Breast epithelium (tissue), 4 donors: ENCODE measurements at places on chromosomes 6 and 20. TPM values are rescaled to one million over a fixed set of nuclear protein-coding genes. Genes with fewer than 3 reads are reported as not detected.

DNA sequence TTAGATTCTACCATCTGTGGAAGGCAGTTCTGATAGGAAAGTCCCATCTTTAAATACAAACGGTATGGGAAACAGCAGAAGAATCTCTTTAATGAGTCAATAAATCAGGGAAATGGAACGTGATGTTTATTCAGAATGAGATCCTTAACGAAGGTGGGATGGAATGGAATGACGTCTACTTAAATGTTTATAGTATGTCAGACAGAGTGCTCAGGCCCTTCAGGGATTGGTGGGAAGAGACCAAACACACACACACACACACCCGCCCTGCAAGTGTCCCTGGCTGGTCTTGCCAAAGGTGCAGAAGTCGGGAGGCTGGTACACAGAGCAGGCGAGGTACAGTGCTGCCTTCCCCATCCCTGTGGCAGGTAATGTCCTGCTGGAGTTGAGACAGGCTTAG is 164.0 kb downstream of the FARS2 start:
- DNase-seq, result no peak

GRCh38 chr6:22059126-22059525 is 237.7 kb downstream of the PRL start:
- no peak for DNase-seq

Gene NCOA3
- total RNA-seq, result 40.6 TPM

DNA sequence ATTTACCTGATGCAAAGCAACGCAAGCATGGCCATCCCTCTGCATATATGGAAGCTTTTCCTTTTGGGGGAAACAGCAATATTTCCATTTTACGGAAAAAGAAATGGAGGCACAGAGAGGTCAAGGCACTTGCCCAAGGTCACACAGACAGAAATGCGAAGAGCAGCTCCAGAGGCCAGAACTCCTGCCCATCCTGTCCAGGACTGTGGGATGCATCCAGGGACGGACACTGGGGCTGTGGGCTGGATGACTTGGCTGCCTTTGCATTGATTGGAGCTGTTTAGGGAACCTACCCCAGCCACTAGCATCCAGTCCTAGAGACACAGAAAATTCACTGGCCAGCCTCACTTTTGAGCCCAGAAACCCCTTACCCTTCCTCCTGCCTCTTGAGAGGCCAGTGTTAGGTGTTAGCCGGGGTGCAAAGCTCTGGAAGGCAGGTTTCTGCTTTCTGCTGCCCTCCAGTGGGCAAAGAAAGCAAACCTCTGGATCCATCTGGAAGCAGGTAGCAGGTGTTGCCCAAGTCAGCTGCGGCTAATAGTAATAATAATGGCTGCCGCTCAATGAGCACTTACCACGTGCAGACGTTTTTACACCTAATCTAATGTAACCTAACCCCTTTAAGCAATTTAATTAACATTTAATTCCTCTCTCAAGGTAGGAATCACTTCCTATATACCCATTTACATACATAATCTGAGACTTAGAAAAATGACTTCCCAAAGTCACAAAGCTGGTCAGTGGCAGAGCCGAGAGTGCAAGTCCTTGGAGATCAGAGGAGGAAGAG is 31.7 kb upstream of the CCN5 start:
- DNase-seq, result no peak

Gene WASF1
- total RNA-seq, result 12.3 TPM

- DNase-seq, result no peak
These were observed 168.4 kb upstream of the UST start for GRCh38 chr6:148578489-148578814.

Gene LY6G6F
- total RNA-seq, result not detected

DNA sequence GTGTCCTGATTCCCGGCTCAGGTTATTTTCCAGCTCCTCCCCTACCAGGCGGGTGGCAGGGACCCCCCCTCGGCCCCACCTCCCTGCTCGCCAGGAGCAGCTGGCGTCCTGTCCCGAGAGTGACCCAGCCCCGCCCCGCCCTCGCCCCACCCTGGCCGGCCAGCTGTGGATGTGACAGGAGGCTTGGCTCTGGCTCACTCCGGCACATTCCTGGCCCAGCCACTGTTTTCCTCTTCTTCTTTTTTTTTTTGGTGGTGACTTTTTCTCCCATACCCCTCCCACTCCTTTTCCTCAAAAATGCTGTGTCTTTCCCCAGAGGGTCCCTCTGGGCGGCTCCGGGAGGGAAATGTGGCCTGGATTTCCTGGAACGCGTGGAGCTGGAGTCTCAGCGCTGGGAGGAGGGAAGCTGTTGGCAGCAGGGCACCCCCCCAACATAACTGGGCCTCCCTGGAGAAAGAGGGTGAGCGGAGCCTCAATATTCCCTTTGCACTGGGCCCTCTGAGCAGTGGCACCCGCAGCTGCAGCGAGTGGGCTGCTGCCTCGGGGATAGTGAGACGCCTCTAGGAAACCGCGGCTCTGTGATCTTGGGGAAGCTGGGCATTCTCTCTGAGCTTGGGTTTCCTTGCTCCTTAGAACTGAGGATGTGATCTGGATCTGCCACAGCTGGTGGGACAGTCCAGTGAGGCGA is 28.3 kb upstream of the CSNK2A1 start:
- peak; percentile 55 for DNase-seq

Gene RSPO4
- not detected for total RNA-seq

- DNase-seq, result no peak
These were observed 68.8 kb downstream of the LAMP5 start for GRCh38 chr20:9583151-9583550.

DNA sequence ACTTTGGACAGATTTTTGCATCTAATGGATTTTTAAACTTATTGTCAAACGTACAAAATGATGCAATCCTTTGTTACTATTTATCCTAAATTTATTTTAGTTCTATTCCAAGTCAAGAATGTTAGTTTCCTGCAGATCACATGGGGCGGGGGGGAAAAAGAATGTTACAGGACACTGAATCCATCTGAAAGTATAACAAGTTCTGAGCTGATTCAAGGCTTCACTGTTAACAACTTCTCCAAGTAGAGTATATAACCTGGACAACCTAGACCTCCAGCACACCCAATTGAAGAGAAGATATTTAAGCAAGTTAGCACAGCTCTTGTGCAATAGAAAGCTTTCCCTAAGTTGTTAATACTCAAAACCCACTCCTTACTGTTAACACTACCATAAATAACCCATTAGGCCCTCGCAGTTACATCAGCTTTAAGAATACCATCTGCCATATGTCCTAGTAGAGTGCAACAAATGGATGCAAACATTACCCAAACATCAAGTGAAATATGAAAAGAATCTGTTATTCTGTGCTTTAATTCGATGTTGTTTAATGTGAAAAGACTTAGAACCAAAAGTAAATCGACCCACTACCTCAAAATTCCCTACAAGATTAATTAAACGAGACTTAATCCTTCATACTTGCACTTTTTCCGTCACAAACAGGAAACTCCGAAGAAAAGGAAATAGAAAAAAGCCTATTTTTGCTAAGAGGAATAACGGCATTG is 1.3 kb downstream of the SEC63 start:
- DNase-seq, result no peak

Gene C4B
- 5.6 TPM for total RNA-seq

DNA sequence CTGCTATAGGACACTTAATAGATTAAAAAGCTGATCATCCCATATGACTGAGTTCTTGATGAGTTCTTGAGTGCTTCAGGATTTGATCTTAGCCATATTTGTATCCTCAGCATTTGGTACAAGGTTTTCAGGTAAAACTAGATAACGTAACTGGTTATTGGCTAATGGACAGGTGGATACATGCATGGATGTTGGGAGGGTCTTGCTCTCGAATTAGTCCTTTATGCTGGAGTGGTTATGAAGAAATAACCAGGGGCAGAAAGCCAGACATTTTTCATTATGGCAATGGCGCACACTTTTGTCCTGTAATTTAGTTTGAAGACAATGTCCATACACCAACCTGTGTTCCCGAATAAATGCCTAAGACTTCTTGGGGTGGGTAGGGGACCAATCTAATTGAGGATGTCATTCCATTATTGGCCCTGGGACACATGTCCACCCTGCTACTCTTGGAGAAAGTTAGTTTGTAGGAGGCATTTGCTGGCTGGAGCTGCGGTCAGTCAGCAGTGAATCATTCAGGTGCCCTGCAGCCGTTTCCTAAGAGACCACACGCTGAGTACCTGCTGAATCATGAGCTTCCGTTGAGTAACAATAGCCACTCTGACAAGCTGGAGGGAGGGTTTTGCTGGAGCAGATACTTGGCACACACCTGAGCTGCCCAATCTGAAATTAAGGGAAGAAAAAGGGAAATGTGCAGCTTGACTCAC is 194.4 kb downstream of the FOXA2 start:
- peak; percentile 51 for DNase-seq

- no peak for DNase-seq
These were observed at the start of gene CST2 for GRCh38 chr20:23826541-23827021. TSS of gene CST2 (minus strand) at chr20:23826729. CDS start at chr20:23826660, 69 bp downstream.

Gene FILIP1
- 2.9 TPM for total RNA-seq

DNA sequence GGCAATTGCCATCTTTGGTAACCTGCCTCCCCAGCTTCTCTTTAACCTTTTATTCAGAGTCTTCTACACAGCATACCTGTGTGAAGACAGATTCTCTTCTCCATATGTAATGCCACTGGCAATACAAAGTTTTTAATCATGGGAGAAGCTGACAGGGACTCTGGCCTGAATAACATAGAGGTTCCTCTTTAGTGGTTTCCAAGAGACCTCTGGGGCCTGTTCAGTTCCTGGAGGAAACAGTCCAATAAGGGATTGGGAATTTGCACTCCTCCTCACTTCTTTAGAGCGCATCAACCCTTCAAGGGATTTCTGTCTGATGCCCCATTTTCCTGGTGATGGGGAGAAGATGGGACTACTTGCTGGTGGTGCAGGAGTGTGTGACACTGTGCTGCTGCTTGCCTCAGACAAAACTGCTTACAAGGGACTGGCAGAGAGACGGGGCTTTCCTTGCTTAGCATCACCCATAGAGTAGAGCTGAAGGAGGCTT is 1.4 kb downstream of the RIMS1 start:
- DNase-seq, result no peak

DNA sequence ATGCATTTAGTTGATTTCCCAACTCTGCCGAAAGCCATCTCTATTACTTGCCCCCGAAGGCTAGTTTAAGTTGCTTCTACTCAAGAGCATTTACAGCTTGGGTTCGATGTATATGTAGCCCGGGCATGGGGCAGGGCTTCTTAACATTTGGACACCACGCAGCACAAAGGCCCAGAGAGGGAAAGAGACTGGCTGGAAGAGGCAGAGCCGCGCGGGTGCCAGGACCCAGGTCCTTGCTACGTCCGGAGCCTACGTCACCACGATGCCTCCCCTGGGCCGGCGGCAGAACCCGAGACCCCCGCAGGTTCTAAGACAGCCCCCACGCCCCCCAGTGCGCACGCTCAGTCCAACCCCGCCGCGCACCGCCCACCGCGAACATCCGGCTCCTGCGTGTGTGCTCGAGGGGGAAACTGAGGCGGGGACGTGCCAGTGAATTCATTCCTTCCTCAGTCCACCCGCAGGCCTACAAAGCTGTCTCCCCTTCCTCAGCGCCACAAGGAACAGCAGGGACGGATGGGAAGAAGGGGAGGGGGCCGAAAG is 367 bp upstream of the PCIF1 start:
- DNase-seq, result no peak

Gene RPS6KA2
- total RNA-seq, result 124 TPM

DNA sequence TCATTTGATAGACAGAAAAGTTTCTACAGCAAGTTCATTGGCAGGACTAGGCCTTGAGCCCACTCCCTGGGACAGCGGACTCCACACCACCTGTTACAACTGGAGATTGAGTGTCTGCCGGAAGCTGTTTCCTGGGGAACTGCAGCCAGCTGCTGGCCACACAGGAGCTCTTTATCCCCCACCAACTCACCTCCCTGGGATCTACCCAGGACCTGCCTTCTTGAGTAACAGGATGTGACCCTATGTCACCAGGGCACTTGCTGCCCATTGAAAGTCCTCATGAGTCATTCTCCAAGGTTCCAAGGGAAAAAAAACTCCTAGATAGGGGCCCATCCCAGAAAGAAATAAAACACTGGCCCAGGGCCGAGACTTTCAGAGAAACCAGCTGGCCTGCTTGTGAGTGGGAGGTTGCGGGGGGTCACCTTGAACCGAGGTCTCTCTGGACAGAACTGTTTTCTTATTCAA is 37.4 kb upstream of the SLC9A8 start:
- DNase-seq, result no peak

- DNase-seq, result no peak
These were observed 5.7 kb downstream of the ETV7 start for GRCh38 chr6:36381502-36382389.
